ENCODE measurements at places on chromosomes 12 and 14. TPM values are rescaled to one million over a fixed set of nuclear protein-coding genes. Genes with fewer than 3 reads are reported as not detected.

OR6C2 gene
- total RNA-seq, result not detected

KLRB1 gene
- total RNA-seq, result not detected

TSHR gene
- total RNA-seq, result not detected

ZDHHC22 gene
- total RNA-seq, result under 0.01 TPM

LRRC43 gene
- total RNA-seq, result 0.81 TPM

DHRS2 gene
- 0.13 TPM for total RNA-seq

HAL gene
- 0.25 TPM for total RNA-seq

ADAM21 gene
- total RNA-seq, result 0.44 TPM

DEPDC4 gene
- 0.32 TPM for total RNA-seq

DBX2 gene
- total RNA-seq, result not detected

POTEG gene
- total RNA-seq, result not detected

FAM161B gene
- total RNA-seq, result 3.3 TPM

FAM90A1 gene
- total RNA-seq, result not detected

NTF3 gene
- 1.4 TPM for total RNA-seq

ARHGEF40 gene
- total RNA-seq, result 9.9 TPM

TC2N gene
- 0.16 TPM for total RNA-seq

BCL2L14 gene
- total RNA-seq, result not detected

SOX5 gene
- total RNA-seq, result 0.25 TPM

ADCY6 gene
- 66.6 TPM for total RNA-seq

CCDC196 gene
- not detected for total RNA-seq

ITGA7 gene
- total RNA-seq, result 0.81 TPM

IL31 gene
- total RNA-seq, result not detected

AQP2 gene
- total RNA-seq, result not detected

All from bladder microvascular endothelial cell (primary cell).